AG04449 (cell line): ENCODE measurements at places on chromosomes 4 and X.

GRCh38 chr4:55303760-55304165 is 42.3 kb upstream of the SRD5A3 start:
- DNase-seq, result no peak

DNA sequence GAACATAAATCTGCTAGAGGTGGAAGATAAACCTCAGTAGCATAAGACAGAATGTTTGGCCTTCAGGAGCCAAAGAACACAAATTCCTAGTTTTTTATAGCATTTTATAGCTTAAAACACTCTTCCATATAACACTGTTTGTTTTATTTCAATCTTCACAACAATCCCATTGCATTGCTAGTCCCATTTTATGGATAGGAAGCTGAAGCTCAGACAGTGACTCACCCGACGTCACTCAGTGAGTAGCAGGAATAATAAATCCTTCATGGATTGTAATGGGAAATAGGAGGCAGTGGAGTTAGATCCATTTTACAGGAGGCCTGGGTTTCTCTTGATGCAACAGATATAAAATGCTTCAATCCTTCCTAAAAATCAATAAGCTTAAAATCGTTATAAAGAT is 217.5 kb downstream of the RAB28 start:
- no peak for DNase-seq

GRCh38 chrX:151793886-151794285 is 59.3 kb downstream of the CNGA2 start:
- no peak for DNase-seq

- no peak for DNase-seq
Observed at GRCh38 chrX:141176586-141177451, at the start of gene LDOC1. LDOC1 (minus strand) TSS chrX:141177129; CDS start chrX:141177021, 108 bp downstream.

GRCh38 chr4:77120886-77121508 is 36.0 kb upstream of the CCNG2 start:
- DNase-seq, result no peak
